Stimulated activated CD4-positive, alpha-beta T cell treated with anti-CD3 and anti-CD28 coated beads, Interleukin-1b, Interleukin-23, amount 100 ng/mL, for 1 hour (primary cell): ENCODE measurements at places on chromosomes 2 and 18.

DNA sequence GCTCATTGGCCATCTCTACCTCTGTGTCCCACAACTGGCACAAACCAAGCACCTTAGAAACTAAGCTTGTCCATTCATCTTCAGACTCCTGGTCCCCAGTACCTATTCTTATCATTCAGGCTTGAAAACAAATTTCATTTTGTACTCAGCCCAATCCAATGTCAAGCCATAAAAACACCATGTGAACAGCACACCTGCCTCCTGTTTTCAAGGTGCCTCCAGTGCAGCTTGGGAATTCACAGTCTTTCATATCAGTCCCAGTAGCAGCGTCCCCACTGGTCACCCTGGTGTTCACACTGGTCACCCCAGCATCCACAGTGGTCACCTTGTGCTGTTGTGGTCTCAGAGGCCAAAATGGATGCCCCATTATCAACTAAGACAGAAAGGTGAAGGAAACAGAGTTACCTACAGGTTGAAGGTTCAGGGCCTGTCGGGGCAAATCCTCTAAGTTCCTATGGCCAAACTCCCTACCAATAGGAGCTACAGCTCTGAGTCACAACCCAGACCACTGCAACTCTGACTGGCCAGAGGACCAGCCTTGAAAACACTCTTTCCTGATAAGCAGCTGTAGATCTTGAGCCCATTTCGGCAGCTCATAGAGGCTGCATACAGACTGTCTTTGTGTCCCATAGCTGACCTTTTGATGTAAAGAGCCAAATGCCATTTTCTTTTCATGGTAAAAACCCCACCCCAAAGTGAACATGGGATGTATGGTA is 259.5 kb upstream of the RAB12 start:
- DNase-seq, result no peak

GRCh38 chr18:24514439-24514838 is 54.0 kb downstream of the HRH4 start:
- no peak for DNase-seq

DNA sequence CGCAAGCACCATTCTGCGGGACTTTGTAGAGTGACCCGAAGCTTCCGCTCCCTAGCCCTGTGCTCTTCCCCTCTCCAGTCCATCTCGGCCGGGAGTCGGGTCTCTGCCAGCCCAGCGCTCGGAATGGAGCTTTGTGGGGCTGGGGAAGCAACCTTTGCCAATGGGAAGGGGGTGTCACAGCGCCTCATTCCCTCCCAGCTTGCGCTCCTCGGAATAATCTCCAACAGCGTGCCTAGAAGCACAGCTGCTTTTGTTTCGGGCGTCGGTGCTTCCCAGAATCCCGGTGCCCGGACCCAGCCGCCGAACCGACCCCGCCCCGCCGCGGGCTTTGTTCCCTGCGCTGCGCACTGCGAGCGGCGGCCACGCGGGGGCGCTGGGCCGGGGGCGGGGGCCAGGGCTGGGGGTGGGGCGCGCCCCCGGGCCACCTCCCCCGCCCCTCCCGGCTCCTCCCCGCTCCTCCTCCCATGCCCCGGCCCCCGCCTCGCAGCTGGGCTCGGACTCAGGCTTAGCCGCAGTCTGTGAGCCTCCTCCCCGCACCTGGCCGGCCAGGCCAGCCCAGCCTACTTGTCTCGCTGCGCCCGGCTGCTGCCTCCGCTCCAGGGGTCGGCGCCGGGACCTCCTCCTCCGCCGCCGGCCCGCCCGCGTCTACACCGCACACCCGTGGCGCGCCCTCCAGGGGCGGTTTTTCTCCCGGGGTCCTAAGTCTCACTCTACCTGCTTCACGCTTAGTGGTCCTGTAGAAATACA is 77.7 kb upstream of the SMAD2 start:
- DNase-seq, result peak; percentile 21

DNA sequence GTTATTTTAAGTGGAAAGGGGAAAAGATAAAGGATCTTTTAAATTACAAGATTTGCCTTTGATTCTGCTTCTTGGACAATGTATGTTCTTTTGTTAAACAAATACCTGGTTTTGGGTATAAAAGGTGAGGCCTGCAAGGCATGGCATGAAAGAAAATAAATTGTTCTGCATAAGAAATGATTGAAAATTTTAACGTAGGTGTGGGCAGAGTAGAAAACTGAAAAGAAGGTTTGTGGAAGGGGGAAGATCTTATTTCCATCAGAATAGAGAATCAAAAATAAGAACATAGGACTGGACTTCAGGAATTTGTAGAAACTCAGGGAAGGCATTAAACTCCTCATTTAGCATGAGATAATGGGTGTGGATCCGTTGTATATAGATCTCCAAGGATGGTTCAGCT is 153.1 kb downstream of the SETBP1 start:
- DNase-seq, result no peak

- no peak for DNase-seq
Measured at GRCh38 chr2:233434666-233435330, 80.5 kb downstream of the DGKD start.

DNA sequence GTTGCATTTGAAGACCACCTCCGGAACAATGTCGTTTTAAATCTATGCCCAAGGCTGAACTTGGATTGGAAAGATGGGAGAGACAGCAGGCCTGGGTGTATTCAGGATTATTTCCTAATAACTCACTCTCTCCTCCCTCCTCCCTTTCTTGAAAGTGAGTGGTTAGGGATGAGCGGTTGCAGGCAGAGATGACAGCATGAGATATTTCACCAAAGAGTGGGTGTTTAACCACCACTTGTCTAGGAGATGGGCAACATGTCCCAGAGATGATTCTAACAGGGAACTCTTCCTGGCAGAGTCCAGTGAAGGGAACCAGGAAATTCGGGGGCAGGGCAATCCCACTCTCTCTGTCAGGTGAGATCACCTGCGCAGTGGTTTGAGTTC is 123.2 kb downstream of the KCTD1 start:
- DNase-seq, result no peak

DNA sequence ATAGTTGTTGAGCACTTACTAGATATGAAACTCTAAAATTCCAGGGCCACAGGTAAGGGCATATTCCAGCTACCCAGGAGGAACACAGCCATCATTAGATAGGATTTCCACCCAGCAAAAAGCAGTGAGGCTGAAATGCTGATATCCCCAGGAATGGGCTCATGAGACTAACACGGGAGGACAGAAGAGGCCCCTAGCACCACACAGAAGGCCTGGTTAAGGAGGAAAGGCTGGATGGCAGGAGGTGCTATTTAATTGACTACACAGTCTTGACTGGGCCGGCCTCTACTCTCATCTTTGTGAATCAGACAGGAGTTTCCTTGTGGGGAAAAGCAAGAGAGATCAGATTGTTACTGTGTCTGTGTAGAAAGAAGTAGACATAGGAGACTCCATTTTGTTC is 61.7 kb downstream of the MRPL35 start:
- no peak for DNase-seq

- DNase-seq, result no peak
Measured at GRCh38 chr18:64037812-64038414, 68.0 kb downstream of the SERPINB8 start.
